Astrocyte of the spinal cord (primary cell): ENCODE measurements at places on chromosomes 2 and 18.

- DNase-seq = no peak
These were observed 100.2 kb upstream of the SEC11C start for GRCh38 chr18:59039449-59039848.

DNA sequence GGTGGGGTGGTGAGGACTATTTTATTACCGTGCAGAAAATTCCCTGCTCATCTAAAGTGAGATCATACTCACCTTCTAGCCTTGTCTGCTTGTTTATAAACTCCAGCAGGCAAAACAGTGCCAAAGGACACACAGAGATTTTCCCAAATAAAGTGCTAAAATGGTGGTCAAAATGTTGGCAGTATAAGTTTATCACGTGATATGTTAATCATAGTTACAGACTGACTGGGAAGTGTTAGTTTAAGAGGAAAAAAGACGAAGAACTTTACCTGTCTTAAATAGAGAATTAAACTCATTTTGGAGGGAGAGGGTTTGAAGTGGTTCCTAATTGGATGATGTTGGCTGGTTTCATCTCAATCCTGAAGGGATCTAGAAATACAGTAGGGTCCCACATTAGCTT lies 691.7 kb upstream of the FANCL start:
- DNase-seq = no peak

DNA sequence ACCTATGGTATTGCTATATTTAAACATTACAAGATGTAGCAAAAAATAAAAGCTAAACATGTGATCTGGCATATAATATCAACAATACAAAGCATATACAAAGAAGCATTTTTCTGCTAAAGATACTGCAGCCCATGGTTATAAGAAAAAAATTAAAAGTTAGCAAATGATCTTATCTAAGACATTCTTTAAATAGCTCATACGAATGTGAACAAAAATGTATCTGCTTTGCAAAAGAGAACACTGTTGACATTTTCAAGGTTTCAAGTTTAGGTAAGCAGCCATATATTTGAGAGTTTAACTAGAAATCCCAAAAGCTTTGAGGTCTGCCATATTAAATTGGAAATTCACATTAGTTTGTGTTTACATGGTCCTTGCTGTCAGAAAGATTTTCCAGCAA lies 301.0 kb upstream of the SLC39A10 start:
- DNase-seq = no peak

GRCh38 chr18:2964361-2965010 lies 48.5 kb downstream of the LPIN2 start:
- DNase-seq = no peak

DNA sequence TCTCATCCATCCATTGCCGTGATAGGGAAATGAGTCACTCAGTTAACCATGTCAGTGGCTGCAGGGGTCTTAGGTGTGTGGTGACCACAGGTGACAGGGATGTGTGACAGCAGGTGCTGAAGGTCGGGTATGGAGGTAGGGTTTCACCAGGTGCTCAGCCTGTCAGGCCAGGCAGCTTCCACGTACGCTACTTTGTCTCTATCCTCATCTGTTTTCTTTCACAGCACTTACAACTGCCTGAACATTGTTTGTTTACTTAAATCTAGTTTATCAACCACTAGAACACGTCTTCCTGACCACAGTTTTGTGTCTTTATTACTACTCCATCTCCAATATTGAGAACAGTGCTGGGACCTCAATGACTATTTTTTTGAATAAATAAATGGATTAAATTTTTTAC lies 11.4 kb upstream of the UXS1 start:
- DNase-seq = no peak

DNA sequence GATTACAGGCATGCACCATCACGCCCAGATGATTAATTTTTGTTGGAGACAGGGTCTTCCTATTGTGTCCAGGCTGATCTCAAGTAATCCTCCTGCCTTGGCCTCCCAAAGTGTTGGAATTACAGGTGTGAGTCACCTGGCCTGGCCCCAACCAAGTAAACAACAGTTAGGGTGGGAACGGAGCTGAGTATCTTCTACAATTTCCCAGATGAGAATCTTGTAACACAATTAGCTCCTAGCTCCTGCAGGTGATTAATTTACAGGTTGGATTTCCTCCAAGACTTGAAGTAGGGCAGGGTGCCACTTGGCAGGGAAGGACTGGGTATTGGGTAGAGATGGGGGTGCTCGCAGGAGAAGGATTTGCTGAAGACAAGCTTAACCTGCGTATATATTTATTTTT lies 17.8 kb downstream of the NLRC4 start:
- DNase-seq = no peak

- DNase-seq = no peak
These were observed 257.3 kb upstream of the RASGRP3 start for GRCh38 chr2:33219114-33219513.

DNA sequence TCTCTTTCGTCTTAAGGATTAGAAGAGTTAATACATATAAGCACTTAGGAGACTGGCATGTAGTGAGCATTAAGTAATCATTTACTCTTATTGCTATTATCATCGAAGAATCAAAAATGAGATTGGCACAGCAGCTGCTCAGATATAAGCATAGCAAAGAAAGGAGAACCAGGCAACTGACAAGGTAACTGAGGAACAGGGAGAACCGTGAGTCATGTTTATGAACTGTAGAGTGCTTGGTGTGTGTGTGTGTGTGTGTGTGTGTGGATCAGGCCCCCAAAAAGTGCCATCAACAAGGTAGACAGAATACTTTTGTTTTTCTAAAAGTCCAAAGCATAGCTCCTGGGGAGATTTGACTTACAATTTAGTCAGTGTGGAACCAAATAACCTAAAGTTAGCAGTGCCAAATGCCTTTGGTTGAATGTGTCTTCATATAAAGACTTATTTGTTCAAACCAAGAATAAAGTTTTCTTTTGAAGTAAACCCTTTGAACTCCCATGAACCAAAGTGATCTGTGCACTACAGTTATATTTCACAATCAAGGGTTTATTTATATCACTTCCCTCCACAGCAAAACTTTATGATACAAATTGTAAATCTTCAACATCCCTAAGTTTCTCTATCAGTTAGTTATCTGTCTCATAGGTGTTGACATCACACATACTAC lies 660.6 kb downstream of the NYAP2 start:
- no peak for DNase-seq

GRCh38 chr2:60309941-60310660 lies 243.4 kb downstream of the BCL11A start:
- no peak for DNase-seq

DNA sequence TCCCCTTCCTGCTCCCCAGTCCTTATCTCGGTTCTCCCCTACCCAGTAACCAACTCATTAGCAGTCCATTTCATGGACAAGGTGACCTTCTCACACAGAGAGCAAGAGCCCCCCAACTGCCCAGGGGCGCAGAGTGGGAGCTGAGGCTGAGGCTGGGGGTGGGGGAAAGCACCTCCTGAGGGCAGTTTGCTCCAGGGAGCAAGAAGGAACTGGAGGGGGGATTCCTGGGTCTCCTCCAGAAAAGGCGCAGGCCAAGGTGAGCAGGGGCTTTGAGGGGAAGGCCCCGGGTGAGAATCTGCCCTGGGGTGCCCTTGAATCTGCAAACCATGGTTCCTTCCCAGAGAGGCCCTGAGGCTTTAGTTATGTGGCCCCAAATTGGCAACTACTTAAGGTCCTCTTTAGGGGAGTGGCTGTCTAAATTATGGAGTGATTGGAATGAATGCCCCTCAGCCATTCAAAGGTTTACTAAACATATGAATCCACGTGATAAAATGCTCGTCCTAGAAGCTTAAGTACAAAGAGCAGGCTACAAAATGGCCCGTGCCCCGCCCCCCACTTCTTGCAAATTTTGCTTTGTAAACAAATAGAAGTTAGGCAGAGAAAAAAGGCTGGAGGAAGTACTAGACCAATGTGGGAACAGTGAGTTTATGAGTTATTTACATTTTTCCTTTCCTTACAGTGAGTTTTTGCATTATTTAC lies 123.5 kb upstream of the HS6ST1 start:
- no peak for DNase-seq

GRCh38 chr18:53771664-53772063 lies 452.8 kb downstream of the MBD2 start:
- no peak for DNase-seq

GRCh38 chr2:207165121-207166038 lies at the start of gene KLF7:
Gene KLF7, minus strand, starts transcription at chr2:207165948. Its CDS starts 380 bp downstream, at chr2:207165568.
- peak; percentile 49 for DNase-seq

DNA sequence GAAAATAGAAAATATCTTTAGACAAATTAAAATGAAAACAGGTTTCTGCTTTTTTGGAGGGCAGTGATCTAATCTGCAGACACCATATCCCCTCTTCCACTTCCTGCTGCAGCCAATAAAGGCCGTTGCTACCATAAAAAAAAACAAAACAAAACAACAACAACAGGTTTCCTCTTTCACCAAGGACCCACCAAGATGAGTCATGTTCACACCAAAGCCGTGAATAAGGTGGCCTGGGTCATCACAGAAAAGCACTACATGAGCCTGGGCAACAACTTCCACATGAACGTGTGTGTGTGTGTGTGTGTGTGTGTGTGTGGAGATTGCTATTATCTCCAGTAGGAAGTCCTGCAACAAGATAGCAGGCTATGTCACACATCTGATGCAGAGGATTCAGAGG lies 24.8 kb upstream of the TFCP2L1 start:
- DNase-seq = no peak

GRCh38 chr2:16318051-16318450 lies 347.6 kb downstream of the CYRIA start:
- DNase-seq = no peak

GRCh38 chr2:59665021-59665420 lies 888.4 kb downstream of the BCL11A start:
- DNase-seq = no peak

GRCh38 chr2:61905372-61906185 lies at the start of gene COMMD1:
Gene COMMD1, plus strand, starts transcription at chr2:61905674. Its CDS starts 5 bp downstream, at chr2:61905679.
- peak; percentile 74 for DNase-seq

- DNase-seq = no peak
These were observed 1.7 kb upstream of the MAPK4 start for GRCh38 chr18:50558157-50558556.

- no peak for DNase-seq
These were observed 10.6 kb downstream of the SLC1A4 start for GRCh38 chr2:64999754-65000153.

DNA sequence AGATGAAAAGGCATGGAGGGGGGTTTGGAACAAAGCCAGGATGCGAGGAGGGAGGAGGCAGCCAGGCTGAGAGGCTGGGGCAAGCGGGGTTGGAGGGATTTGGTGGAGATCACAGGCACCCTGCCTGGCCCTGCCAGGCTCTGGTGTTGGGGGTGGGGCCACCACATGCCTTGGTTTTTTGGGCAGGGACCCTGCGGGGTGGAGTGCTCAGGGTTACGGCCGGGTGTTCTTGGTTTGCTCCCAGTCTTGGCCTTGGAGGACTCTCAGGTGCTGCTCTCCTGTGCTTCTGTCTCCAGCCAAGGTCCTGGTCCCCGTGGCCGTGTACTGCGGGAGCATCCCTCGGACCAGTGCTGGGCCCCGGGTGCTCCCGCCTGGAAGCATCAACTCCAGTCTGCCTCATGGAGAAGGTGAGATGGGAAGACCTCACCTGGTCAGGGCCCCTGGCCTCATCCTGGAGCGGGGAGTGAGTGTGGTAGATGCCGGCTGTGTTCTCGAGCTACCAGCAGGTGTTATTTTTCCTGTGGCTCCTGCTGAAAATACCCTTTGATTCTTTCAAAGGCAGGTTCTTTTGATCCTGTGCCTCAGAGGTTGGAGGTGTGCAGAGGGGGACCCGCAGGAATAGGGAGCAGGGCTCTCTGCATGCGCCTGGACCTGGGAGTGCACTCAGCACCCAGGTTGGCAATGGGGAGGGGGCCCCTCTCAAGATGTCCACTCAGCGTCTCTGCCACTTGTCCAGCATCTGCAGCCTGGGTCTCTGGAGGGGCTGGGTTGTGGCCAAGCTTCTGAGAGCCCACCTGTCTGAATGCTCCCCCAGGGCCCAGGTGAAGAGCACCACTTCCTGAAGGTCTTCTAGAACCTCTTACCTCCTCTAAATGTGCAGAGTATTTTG lies 17.0 kb downstream of the TOGARAM2 start:
- DNase-seq = no peak

DNA sequence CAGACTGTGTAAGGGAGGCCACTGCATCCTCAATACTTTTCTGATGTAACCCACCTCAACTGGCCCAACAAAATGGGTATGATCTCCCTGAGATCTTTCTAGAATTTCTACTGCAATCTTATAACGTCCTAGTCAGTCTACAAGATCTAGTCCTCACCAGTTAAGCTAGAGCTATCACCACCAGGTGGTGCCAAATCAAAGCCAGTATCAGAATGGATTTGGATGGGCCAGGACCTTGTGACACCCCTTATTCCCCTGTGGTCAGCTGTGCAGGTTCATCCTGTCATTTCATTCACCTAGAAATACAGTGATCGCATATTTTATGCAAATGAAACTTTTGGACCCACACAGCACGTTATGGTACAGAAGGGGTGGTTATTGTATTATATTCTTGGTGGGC lies 90.3 kb downstream of the OLA1 start:
- DNase-seq = peak; percentile 33

DNA sequence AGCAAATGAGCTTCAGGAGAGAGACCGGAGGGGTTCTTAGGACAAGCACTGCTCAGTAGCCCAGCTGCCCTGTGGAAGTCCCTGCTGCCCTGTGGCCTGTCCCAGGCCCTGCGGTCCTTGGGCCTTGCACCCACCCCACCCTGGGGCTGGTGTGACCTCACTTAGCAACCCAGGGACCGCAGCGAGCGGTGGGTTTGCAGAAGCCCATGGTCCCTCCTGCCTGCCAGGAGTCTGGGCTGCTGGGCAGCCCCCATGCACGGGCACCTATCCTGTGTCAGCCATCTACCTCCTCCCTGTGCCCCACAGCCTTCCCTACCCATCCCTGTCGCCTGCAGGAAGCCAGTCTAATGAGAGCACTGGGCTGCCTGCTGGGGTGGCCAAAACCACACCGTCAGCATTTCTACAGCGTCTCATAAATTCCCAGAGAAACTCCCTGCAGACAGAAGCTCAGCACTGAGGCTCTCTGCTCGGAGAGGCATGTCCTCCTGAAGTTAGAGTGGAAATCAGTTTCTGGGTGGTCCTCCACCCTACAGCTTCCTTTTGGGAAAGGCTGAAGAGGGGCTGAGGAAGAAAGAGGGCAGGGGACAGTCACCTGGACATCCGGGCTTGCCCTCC lies 231.1 kb upstream of the HS6ST1 start:
- peak; percentile 47 for DNase-seq

DNA sequence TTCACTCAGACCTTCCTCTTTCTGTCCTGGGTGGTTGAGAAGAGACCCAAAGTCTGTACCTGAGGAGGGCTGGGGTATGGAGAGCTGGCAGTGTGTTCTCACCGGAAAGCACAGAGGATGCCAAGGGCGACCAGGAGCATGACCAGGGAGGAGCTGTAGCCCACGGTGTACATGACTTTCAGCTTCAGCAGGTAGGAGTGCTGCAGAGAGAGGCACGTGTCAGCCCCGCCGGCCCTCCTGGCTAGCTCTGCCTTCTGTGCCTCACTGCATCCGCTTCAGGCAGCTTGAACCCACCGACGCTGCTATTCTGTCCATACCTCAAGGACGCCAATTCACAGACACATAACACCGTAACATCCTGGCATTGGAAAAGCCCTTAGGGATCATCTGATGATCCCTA lies 34.0 kb downstream of the TMEM37 start:
- no peak for DNase-seq

DNA sequence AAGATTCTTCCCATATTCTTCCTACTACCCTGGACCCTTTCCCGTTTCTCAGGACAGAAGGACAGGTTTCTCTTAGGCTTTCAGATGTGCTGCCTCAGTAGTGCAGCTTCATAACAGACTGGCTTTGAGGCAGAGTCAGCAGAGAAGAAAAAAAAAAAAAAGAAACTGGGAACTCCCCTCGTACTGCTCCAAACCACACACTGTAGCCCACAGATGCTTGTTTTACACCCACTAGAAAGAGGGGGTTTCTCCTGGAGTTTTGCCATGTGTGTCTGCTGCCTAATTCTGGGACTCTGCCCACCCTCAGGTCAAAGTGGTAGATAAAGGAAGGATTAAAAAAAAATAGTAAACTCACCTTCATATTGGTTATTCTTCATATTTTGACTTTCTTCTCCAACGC lies 95.9 kb downstream of the NCOA1 start:
- DNase-seq = no peak
